ENCODE measurements at places on chromosomes 16 and 17. TPM values are rescaled to one million over a fixed set of nuclear protein-coding genes. Genes with fewer than 3 reads are reported as not detected.
A peak's percentile ranks its signal among the peaks of the same experiment; 100 is the strongest.

DNA sequence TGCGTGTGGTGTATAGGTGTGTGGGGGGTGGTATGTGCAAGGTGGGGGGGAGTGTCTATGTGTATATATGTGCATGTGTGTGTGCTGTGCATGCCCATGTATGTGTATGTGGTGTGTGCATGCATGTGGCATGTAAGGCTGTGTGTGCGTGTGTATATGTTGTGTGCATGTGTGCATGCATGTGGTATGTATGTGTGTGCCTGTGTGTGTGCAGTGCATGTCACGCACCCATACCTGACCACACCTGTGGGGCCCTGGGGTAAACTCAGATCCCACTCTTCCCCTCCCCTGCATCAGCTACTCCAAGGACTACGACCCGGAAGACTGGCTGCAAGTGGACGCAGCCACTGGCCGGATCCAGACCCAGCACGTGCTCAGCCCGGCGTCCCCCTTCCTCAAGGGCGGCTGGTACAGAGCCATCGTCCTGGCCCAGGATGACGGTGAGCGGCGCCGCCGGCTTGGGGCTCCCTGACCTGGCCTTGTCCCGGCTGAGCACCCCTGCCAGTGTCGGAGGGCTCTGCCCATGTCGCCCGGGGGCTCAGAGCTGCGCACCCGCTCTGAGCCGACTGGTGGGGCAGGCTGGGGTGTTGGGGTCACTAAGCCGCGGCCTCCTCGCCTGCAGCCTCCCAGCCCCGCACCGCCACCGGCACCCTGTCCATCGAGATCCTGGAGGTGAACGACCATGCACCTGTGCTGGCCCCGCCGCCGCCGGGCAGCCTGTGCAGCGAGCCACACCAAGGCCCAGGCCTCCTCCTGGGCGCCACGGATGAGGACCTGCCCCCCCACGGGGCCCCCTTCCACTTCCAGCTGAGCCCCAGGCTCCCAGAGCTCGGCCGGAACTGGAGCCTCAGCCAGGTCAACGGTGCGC, 9.1 kb downstream of the SLC22A31 start:
- peak; percentile 3 for DNase-seq

Gene CDT1
- total RNA-seq: 158 TPM

GRCh38 chr17:50219342-50219741, 17.9 kb upstream of the COL1A1 start:
- no peak for DNase-seq

DNA sequence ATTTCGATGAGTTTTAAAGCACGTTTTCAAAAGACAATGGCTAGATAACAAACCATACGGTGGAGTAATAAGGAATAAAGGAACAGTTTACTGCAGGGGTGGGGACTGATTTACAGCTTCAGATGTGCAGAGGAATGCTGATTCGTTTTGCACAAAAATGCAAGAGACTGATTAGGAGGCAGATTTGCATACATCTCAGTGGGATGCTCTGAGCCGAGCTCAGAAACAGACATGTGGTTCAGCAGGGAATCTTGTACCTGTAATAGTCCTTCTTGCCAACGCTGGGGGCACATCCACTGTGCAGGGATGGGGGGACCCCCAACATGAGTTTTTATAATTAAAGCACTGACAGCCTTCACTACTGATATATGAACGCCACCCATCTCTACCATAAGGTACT, 308.0 kb downstream of the GRIN2A start:
- DNase-seq: no peak

Gene CCDC92B
- not detected for total RNA-seq

Data from activated naive CD8-positive, alpha-beta T cell treated with anti-CD3 and anti-CD28 coated beads for 36 hours (primary cell).